Kidney epithelial cell (primary cell): ENCODE measurements at places on chromosomes 3 and 15. TPM values are rescaled to one million over a fixed set of nuclear protein-coding genes. Genes with fewer than 3 reads are reported as not detected.
A peak's percentile ranks its signal among the peaks of the same experiment; 100 is the strongest.

DNA sequence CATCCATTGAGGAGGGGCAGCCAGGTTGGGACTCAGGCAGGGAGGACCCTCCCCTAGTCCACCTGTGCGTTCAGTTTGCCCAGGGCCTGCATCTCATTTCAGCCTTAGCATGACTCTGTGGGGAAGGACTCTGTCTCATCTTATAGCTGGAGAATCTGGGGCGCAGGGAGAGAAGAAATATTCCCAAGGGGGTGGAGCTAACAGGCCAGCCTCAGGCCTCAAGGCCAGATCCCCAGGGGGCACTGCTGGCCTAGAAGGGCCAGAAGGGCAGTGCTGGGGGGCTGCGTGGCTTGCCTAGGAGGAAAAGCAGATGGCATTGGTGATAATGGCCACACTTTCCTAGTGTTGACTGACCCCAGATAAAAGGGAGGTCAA, 10.9 kb downstream of the AMOTL2 start:
- no peak for DNase-seq

- no peak for DNase-seq
Observed at GRCh38 chr15:68404056-68404798, 27.7 kb downstream of the ITGA11 start.

- no peak for DNase-seq
Observed at GRCh38 chr3:8835385-8835784, 66.0 kb upstream of the OXTR start.

DNA sequence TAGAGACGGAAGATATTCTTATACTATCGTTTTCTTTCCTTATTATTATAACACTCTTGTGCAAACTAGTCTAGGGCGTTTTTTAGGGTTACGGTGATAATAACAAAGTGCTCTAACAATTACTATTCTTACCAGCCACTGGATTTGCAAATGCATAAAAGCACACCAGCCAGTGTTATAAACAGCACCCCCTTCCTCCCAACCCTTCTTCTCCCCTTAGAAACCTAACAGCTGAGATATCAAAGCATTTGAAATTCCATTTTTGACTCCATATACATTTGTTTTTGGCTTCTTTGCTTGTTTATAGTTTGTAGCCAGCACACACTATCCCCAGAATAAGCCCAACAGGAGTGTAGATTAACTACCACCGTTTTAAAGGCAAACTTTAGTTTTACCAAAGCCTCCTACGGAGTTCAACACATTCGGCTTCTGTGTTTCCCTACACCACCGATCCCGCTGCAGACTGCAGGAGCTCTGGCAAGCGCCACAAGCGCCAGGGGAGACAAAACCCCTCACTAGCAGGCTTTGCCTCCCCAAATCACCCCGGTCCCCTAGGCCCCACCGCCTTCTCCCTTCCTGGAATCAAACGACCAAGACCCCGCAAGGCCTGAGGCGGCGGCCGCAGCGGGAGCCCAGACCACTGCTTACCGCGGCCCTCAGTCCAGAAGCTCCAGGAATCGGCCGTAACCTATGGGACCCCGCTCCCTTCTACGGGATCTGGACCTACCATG, 461 bp downstream of the COPB2 start:
- DNase-seq: no peak

The TUSC7 gene
- not detected in 2 replicates for total RNA-seq

The ITPKA gene
- 115 and 117 TPM in 2 replicates for total RNA-seq

- no peak for DNase-seq
Observed at GRCh38 chr15:88607951-88608350, 13.2 kb upstream of the AEN start.

GRCh38 chr3:155560594-155560993, 184.3 kb downstream of the PLCH1 start:
- peak; percentile 61 for DNase-seq

The PRR23A gene
- not detected in 2 replicates for total RNA-seq

The ATP10A gene
- 7.6 and 8.0 TPM in 2 replicates for total RNA-seq

DNA sequence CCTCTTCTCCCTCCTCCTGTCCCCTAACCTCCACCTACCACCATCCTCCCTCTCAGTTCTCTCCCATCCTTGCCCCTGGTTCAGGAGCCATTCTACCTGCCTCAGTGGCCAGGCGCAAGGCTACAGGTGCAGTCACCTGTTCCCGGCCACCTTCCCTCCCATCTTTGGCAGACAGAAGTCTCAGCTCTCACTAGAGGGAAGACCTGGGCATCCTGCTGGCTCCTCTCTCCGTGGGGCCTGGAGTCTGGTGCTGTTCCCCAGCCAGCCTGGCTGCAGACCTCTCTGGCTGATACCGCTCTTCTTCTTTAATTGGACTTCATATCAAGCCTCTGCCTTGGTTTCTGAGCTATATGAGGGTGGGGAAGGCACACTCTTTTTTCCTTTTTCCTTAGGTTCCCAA, 53.0 kb upstream of the SLC6A1 start:
- no peak for DNase-seq

The RLBP1 gene
- total RNA-seq: not detected in 2 replicates

The UROC1 gene
- total RNA-seq: not detected in 2 replicates

- no peak for DNase-seq
Observed at GRCh38 chr3:12748477-12748876, 10.6 kb downstream of the TMEM40 start.

GRCh38 chr3:71495708-71496472, 87.6 kb downstream of the FOXP1 start:
- no peak for DNase-seq

- no peak for DNase-seq
Observed at GRCh38 chr3:14946236-14946635, 1.1 kb upstream of the NR2C2 start.

GRCh38 chr3:125108833-125109535, 53.2 kb upstream of the HEG1 start:
- DNase-seq: no peak

- no peak for DNase-seq
Observed at GRCh38 chr3:193737191-193737751, 144.3 kb downstream of the OPA1 start.
